ENCODE measurements at places on chromosomes 11 and 22. TPM values are rescaled to one million over a fixed set of nuclear protein-coding genes. Genes with fewer than 3 reads are reported as not detected.

- no peak overlapping the region for H3K4me3 ChIP-seq
- H3K4me1 ChIP-seq, result peaks cover 21% of the 10 kb centered on the region
- no peaks in the 10 kb centered on the region for H3K36me3 ChIP-seq
- no peak for DNase-seq
- H3K27me3 ChIP-seq, result no peaks in the 10 kb centered on the region
Observed at GRCh38 chr22:30611197-30611596, 4.2 kb downstream of the TCN2 start.

- DNase-seq, result no peak
- no peak overlapping the region for H3K4me3 ChIP-seq
- no peaks in the 10 kb centered on the region for H3K36me3 ChIP-seq
- H3K27me3 ChIP-seq, result no peaks in the 10 kb centered on the region
Observed at GRCh38 chr22:17431179-17431578, 61.9 kb downstream of the CECR2 start.

GRCh38 chr11:2575591-2576051 is 124.2 kb downstream of the KCNQ1OT1 start:
- H3K27ac ChIP-seq, result no peak overlapping the region
- H3K4me3 ChIP-seq, result no peak overlapping the region
- no peaks in the 10 kb centered on the region for H3K4me1 ChIP-seq
- peaks cover 5% of the 10 kb centered on the region for H3K27me3 ChIP-seq
- no peaks in the 10 kb centered on the region for H3K36me3 ChIP-seq

GRCh38 chr11:1153951-1154493 is 3.7 kb upstream of the MUC5AC start:
- no peak overlapping the region for H3K27ac ChIP-seq
- no peak for DNase-seq
- H3K27me3 ChIP-seq, result no peaks in the 10 kb centered on the region
- H3K4me3 ChIP-seq, result no peak overlapping the region

SPINDOC gene
- 80.0 TPM for total RNA-seq

TPBGL gene
- total RNA-seq, result not detected

DNA sequence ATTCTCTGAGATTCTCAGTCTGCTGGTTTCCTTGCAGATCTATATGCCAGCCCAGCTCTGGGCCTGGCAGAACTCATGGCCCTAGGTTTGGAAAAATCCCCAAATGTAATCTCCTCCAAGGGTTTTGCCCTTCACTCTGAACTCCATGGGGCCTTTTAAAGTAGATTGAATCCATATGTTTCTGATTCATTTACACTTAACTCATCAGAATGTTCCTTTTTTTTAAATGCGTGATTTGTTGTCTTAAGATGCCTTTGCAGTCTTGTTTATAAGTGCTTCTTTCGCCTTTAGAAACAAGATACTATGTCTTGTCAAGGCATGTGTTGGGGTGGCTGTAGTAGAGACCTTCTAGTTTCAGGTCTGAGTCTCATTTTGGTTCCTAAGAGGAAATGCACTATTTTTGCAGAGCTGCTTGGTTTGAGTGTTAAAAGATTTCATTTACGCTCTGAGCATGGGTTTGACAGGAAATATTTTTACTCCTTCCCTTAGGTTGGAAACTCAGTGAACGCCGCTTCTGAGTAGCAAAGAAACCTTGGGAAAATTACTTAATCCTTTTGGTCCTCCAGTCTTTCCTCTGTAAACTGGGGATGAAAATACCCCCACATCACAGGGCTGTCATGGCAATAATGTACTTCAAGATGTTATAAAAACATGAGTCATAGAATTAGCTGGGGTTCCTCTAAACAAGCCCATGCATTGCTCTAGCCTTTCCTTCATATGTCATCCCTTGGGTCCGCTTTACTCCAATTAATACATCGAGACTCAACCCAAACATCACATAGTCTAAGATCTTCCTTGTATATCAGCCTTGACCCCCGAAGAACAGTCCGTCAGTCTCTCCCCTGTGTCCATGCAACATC is 83.5 kb downstream of the SNX19 start:
- no peaks in the 10 kb centered on the region for H3K36me3 ChIP-seq
- H3K27ac ChIP-seq, result no peak overlapping the region
- H3K4me1 ChIP-seq, result no peaks in the 10 kb centered on the region
- no peak overlapping the region for H3K4me3 ChIP-seq

API5 gene
- 155 TPM for total RNA-seq

DNA sequence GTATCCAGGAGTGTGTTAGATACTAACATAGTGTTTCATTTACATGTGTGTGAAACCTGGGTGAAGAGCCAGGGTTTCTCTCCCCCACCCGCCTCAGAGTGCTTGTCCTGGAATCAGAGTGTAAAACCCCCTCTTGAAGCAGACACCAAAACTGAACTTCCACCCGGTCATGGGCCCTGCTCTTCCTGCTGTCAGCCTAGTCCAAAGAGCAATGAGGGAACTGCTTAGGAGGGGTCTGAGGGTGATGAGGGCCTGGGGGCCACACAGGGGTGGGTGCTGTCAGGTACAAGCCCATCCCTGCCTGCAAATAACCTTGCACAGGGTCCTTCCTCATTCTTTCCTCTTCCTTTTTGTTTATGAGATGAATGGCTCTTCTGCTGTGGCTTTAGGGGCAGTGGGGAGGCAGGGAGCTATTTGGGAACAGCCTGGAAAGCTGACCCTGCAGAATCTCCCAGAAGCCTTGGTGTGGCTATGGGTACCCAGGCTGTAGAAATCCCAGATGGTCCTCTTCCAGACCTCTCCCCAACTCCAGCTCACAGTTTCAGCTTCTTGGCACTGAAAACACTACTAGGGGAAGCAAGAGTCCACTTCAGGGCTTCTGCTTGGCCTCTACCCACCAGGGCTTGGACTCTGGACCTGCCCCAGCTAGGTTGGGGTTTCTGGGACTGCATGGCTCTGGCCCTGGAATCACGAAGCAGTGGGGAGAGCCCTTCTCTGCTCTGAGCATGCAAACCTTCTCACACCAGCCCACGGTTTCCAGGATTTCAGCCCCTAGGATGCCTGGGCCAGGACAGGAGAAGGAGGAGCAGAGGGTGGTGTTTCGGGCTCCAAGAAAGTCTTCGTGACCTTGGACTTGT is 8.5 kb downstream of the BATF2 start:
- no peaks in the 10 kb centered on the region for H3K36me3 ChIP-seq
- no peak overlapping the region for H3K27ac ChIP-seq
- H3K4me1 ChIP-seq, result no peaks in the 10 kb centered on the region

RAG2 gene
- total RNA-seq, result 0.15 TPM

TRPM5 gene
- 0.34 TPM for total RNA-seq

- no peaks in the 10 kb centered on the region for H3K4me1 ChIP-seq
- no peak overlapping the region for H3K27ac ChIP-seq
- no peak overlapping the region for H3K4me3 ChIP-seq
- no peaks in the 10 kb centered on the region for H3K36me3 ChIP-seq
- no peaks in the 10 kb centered on the region for H3K27me3 ChIP-seq
Observed at GRCh38 chr11:77510851-77511250, 37.0 kb upstream of the PAK1 start.

DNA sequence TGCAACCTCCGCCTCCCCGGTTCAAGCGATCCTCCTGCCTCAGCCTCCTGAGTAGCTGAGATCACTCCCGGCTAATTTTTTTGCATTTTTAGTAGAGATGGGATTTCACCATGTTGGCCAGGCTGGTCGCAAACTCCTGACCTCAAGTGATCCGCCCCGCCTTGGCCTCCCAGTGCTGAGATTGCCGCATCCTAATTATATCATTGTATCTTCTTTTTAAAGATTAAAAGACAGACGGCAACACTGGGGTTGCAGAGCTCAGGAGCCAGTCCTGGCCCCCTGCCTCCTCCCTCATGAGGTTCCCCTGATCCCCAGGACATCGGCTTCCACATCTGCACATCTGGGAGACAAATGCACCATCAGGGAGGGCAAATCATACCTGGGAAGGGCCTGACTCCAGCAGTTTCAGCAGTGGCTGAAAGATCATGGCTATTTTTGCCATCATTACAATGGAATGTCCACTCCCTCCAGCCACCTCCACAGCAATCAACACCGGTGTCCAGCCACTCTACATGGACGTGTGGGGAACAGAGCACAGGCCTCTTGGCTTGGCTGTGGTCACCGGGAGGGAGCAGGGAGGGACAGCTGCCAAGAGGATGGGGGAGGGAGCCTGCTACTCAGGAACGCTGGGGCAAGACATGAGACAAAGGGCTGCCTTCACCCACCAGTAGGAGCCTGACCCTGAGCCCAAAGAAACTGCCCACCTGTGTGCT is 9.2 kb upstream of the CELSR1 start:
- no peaks in the 10 kb centered on the region for H3K27me3 ChIP-seq
- no peaks in the 10 kb centered on the region for H3K36me3 ChIP-seq
- H3K4me3 ChIP-seq, result no peak overlapping the region
- no peak overlapping the region for H3K27ac ChIP-seq
- peak; percentile 17 for DNase-seq

RBM14 gene
- 38.2 TPM for total RNA-seq

- DNase-seq, result peak; percentile 72
- no peak overlapping the region for H3K4me3 ChIP-seq
- no peaks in the 10 kb centered on the region for H3K36me3 ChIP-seq
- no peaks in the 10 kb centered on the region for H3K27me3 ChIP-seq
- peaks cover 14% of the 10 kb centered on the region for H3K4me1 ChIP-seq
Observed at GRCh38 chr22:46758867-46759290, 3.6 kb upstream of the TBC1D22A start.

GRCh38 chr22:41369424-41369745 is 12.4 kb upstream of the TEF start:
- no peak overlapping the region for H3K4me3 ChIP-seq
- no peak overlapping the region for H3K27ac ChIP-seq
- H3K4me1 ChIP-seq, result peaks cover 22% of the 10 kb centered on the region
- H3K36me3 ChIP-seq, result no peaks in the 10 kb centered on the region

CRYBB2 gene
- total RNA-seq, result not detected

DNA sequence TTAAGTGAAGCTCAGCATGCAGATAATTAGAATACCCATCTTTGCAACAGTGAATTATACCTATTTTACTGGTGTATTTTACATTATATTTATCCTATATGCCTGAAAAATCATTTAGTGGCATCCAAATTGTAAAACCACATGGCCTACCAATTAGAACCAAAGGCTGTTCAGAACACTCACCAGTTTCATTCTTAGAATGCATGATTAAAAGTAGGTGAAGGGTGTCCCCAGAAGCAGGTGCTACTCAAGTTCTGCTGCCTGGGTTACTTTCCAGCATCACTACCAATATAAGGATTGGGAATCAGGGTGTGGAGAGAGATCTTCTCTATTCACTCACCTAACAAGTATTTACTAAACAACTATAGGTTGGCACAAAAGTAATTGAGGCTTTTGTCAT is 103.3 kb downstream of the SGSM3 start:
- no peaks in the 10 kb centered on the region for H3K36me3 ChIP-seq
- H3K27me3 ChIP-seq, result no peaks in the 10 kb centered on the region
- H3K4me3 ChIP-seq, result no peak overlapping the region
- no peak for DNase-seq
- H3K4me1 ChIP-seq, result peaks cover 4% of the 10 kb centered on the region
- H3K27ac ChIP-seq, result no peak overlapping the region

- peaks cover 20% of the 10 kb centered on the region for H3K4me1 ChIP-seq
- no peak overlapping the region for H3K4me3 ChIP-seq
- H3K27ac ChIP-seq, result no peak overlapping the region
- no peaks in the 10 kb centered on the region for H3K36me3 ChIP-seq
- DNase-seq, result no peak
Observed at GRCh38 chr22:37192741-37193140, 4.7 kb upstream of the C1QTNF6 start.

- no peak overlapping the region for H3K4me3 ChIP-seq
- H3K27me3 ChIP-seq, result no peaks in the 10 kb centered on the region
- DNase-seq, result no peak
- H3K27ac ChIP-seq, result no peak overlapping the region
- H3K4me1 ChIP-seq, result peaks cover 8% of the 10 kb centered on the region
- H3K36me3 ChIP-seq, result no peaks in the 10 kb centered on the region
Observed at GRCh38 chr22:46757104-46757503, 5.3 kb upstream of the TBC1D22A start.

GRCh38 chr11:88377144-88377543 is 39.6 kb upstream of the CTSC start:
- no peaks in the 10 kb centered on the region for H3K36me3 ChIP-seq
- no peak overlapping the region for H3K4me3 ChIP-seq
- no peak for DNase-seq
- H3K27me3 ChIP-seq, result no peaks in the 10 kb centered on the region
- H3K27ac ChIP-seq, result no peak overlapping the region

- no peak overlapping the region for H3K27ac ChIP-seq
- H3K27me3 ChIP-seq, result peaks cover 13% of the 10 kb centered on the region
- peak overlapping the region; percentile 42 for H3K4me3 ChIP-seq
- peak; percentile 38 for DNase-seq
- no peaks in the 10 kb centered on the region for H3K36me3 ChIP-seq
Observed at GRCh38 chr11:93849751-93850593, 446 bp downstream of the VSTM5 start.

DNA sequence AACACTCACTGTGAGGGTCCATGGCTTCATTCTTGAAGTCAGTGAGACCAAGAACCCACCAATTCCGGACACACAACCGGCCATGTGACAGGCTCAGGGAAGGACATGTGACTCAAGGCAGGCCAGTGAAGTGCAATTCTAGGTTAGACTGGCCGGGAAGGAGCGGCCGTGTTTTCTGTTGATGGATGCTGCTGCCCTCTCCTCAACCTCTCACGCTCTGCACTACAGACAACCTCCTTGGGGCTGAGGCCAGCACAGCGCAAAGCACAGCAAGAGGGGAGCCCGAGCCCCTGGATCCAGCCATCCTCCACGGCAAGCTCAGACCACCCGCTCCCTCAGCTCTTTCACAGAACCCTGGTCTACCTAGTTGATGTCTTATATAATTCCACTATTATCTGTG is 2.8 kb downstream of the NUDT8 start:
- no peak for DNase-seq
- no peaks in the 10 kb centered on the region for H3K27me3 ChIP-seq
- peaks cover 8% of the 10 kb centered on the region for H3K4me1 ChIP-seq
- H3K27ac ChIP-seq, result peak overlapping the region; percentile 26
- H3K36me3 ChIP-seq, result no peaks in the 10 kb centered on the region
- H3K4me3 ChIP-seq, result no peak overlapping the region

- no peaks in the 10 kb centered on the region for H3K36me3 ChIP-seq
- no peak overlapping the region for H3K4me3 ChIP-seq
- DNase-seq, result no peak
- H3K27ac ChIP-seq, result no peak overlapping the region
Observed at GRCh38 chr11:1235901-1236315, 13.0 kb downstream of the MUC5B start.

DNA sequence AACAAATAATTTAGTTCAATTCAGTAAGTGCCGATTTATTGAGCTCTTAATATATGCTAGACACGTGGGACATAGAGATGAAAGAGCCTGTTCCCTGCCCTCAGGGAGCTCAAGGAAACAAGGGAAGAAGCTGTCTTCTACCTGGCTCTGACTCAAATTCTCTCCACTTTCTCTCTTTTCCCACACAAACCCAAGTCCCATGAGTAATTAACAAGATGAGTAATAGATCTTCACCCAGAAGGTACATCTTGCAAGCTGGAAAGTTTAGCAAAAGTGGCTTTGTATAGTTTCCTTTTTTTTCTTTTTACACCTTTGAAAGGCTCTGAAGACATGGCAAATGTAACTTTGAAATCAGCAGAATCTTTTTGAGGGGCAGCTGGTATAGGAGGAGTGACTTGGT is 48.2 kb upstream of the CHST1 start:
- H3K36me3 ChIP-seq, result no peaks in the 10 kb centered on the region
- H3K4me1 ChIP-seq, result no peaks in the 10 kb centered on the region
- peaks cover 37% of the 10 kb centered on the region for H3K27me3 ChIP-seq
- H3K27ac ChIP-seq, result no peak overlapping the region
- H3K4me3 ChIP-seq, result no peak overlapping the region

PRMT3 gene
- 39.6 TPM for total RNA-seq
